ENCODE measurements at places on chromosomes 3 and 15.

GRCh38 chr3:194320744-194321243 is 30.3 kb downstream of the CPN2 start:
- DNase-seq: no peak

DNA sequence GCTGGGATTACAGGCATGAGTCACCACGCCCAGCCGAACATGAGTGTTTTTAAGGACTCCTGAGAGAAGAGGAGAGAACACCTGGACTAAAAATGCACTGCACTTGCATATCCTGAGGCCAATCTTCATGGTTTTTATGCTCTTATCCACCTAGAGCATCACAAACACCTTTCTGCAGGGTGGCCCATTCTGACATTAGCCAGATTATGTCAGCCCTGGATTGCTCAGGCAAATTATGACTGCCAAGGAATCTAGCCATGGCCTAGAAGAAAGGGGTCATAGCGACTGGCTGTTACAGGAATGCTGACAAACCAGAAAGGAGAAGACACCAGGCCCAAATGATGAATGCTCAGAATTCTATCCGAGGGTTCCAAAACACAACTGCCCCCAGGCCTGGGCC is 40.9 kb upstream of the HERC1 start:
- no peak for DNase-seq

GRCh38 chr3:32186097-32186496 is 52.4 kb upstream of the CMTM8 start:
- no peak for DNase-seq

DNA sequence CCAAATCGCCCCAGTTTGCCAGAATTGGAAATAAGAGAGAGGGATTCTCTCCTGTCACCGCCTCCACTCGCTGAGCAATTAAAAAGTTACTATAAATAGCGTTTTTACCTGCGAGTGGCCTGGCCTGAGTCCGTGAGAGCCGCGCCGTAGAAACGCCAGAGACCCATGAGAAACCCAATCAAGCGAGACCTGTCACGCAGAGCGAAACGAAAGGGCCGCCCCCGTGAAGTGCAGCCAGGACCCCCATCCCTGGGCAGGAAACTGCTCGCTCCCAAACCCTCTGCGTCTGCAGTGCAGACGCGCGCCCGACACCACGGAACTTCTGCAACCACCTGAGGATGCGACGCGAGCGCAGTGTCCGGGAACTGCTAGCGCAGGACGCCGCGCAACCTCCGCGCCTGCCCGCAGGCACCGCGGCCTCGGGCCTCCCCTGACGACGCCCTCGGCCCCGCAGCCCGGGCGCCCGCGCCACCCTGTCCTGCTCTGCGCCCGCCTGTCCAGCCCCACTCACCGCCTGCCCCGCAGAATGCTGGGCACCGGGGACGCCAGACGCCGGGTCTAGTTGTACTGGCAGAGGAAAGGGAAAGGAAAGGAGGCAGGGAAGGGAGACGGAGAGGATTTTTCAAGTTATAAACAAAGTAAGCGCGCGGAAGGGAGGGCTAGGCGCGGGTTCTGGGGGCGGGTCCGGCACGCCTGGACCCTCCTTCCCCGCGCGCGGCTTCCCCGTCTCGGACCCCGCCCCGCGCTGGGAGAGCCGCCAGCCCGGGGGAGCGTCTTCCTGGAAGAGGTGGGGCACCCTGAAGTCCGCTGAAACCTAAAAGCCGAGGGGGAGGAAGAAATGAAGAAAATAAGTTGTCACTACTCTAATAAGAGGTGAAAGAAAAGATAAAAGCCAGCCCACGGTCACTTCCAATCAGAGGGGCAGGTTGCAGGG is at the start of gene PLSCR4:
Gene PLSCR4, minus strand, starts transcription at position 657 of the 934 bp plus-strand sequence. CDS start 29,034 bp downstream, outside the sequence.
- peak; percentile 62 for DNase-seq

GRCh38 chr3:98574132-98574531 is 19.3 kb downstream of the CPOX start:
- no peak for DNase-seq

DNA sequence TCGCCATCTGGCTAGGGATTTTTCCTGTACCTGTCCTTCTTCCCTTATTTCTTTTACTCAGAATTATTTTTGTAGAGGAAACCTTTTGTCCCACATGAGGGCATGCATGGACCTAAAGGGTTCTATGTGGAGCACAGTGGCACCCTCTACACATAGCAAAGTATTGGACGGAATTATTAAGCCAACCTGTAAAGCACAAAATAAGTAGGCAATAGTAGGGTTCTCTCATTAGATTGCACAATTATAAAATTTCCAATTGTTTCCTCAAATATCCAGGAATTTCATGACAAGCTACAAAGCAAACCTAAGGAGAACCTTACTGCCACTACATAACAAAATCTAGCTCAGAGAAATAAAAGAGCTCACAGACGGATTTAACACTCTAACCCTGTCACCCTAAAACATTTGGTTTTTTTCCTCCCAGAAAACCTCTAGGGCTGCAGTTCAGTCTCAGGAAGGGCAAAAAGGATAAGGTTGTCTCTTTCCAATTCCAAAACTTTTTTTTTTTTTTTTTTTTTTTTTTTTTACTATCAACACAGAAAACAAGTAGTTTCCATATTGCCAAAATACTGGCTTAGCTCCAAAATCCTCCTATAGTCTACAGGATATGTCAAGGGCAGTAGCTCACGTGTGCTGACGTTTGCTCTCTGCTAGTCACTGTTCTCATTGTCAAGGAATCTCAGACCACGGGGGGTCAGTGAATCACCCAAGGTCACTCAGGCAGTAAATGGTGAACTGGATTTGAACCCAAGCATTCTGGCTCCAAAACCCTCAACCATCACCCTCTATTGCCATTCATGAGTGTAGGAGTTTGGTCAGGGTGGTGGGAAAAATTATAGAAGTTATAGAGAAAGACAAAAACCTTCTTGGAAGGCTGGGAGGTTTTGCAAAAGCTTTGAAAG is 52.3 kb downstream of the NCEH1 start:
- no peak for DNase-seq

DNA sequence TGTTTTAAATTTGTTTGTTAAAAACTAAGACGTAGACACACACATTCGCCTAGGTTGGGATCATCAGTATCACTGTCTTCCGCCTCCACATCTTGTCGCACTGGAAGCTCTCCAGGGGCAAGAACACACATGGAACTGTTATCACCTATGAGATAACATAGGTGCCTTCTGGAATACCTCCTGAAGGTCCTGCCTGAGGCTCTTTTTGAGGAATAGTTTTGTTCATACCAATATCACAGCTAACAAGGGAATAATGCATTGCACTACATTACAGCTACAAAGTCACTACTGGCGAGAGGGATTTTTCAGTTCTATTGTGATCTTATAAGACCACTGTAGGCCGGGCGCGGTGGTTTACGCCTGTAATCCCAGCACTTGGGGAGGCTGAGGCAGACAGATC is 29.9 kb downstream of the ZWILCH start:
- DNase-seq: no peak

GRCh38 chr3:42507761-42508335 is 5.4 kb downstream of the VIPR1 start:
- no peak for DNase-seq

DNA sequence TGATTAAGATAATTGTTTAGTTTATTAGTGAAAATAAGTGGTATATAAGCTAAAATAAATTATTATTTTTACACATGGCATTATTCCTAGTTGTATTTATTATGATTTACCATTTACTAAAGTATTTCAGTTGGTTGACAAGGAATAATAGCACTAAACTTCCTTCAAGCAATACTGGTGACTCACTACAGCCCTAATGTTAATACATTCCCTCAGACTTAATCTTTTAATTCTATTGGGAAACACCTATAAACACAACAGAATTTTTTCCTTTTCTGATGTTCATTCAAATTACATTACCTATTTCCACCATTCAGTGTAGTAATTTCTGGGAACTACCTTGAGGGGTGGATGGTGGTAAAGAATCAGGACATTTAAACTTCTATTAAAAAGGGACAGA is 264.0 kb downstream of the TIGIT start:
- no peak for DNase-seq

DNA sequence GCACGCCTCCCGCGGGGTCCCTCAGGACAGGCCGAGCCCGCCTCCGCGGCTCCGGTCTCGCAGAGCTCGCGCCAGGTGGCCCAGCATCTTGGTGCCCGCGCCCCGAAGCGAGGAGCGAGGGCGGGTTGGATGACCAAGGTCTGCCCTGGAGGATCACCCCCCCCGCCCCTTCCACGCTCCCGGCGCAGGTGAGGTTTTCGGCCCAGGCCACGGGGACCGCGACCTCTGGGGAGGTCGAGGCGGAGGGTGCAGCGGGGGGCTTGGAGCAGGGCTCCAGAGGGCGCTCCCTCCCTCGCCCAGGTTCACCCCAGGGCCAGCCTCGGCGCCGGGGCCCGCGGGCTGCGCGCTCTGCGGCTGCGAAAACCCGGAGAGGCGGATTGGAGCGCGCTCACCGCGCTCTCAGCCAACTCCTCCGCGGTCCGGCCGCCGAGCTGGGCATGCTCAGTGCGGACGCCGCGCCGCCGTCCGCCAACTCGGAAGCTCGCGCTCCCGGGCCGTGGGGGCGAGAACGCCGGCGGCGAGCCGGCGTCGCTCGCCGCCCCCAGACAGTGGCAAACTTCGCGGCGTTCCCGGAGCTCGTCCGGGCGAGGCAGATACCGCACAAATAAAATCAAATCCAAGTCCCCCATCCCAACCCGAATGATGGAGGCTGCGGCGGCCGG is at the start of gene MED12L:
Gene MED12L, plus strand, starts transcription at position 438 of the 662 bp plus-strand sequence. CDS start 1,263 bp downstream, outside the sequence.
- peak; percentile 45 for DNase-seq

- no peak for DNase-seq
Observed at GRCh38 chr15:77417602-77418001, 2.3 kb downstream of the PEAK1 start.

DNA sequence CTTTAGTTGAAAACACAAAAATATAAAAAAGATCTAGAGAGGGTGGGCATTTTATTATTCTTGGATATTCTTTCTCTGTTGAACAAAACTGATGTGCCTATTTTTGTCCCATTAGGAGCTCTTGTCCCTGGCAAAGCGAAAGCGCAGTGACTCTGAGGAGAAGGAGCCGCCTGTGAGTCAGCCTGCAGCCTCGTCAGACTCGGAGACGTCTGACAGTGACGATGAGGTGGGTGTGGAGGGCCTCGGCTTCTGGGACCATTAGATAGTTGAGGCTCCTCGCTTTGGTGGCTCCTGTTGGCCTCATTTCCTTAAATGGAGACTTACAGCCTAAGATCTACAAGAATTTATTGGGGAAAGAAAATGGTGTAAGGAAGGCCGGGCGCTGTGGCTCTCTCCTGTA is 21.3 kb downstream of the RTF1 start:
- DNase-seq: no peak

DNA sequence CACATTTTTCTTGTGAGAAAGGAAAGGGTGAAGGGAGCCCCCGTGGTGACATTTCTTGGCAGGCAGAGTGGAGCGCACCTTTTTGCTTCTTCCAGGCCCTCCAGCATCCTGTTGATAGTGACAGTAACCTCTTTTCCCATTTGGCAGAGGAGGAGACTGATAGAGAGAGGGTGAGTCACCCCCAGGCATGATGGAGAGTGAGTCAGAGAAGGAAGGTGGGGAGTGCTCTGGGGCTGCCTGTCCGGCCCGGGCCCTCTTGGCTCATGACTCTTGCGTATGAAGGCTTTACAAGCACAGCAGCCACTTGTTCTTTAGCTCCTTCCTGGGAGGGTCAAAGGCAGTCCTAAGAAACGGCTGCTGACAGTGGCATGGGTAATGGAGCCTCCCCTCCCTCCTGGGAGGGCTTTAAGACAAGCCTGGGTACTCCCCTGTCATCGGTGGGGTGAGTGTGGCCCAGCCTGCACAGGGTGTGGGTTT is 16.0 kb downstream of the ANKRD63 start:
- no peak for DNase-seq

- no peak for DNase-seq
Observed at GRCh38 chr3:43894176-43895049, 203.7 kb downstream of the ABHD5 start.

GRCh38 chr3:195863121-195864061 is 45.0 kb downstream of the TNK2 start:
- DNase-seq: no peak

- DNase-seq: no peak
Observed at GRCh38 chr3:133040696-133041523, 2.7 kb downstream of the TMEM108 start.

DNA sequence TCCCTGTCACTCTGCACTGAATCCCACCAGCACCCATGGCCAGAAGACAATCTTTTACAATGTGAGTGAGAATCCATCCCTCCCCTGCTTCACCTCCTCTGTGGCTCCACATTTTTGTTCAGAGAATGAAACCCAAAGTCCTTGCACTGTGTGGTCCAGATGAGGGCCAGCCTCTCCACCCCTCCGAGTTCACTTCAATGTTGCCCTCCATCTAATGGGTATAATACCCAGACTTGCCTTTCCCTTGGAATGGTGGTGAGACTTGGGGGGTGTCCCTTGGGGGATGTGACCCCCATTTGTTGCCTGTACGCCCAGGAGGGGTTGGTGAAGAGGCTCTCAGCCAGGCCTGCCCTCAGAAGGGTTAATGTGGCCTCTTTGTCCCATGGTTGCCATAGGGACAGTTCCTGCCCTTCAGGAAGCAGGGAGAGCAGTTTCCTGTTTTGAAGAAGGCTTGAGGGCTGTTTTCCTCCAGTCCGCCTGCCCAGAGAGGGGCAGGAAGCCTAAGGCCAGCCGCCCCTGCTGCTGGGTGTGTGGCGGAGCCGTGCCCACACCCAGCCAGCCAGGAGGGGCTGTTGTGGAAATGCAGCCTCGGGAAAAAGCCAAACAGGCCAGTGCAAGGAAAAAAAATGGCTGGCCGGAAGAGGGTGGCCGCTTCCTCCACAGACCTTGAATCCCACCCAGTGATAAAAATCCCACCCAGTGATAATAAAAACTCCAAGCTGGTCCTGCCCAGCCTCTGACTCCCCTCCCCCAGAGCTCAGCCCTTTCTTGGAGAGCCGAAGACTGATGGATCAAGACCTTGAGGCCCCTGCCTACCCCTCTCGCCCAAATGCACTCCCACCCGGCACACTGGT is 14.6 kb upstream of the FGD5 start:
- DNase-seq: no peak

GRCh38 chr3:18562364-18563154 is 137.4 kb upstream of the SATB1 start:
- no peak for DNase-seq

DNA sequence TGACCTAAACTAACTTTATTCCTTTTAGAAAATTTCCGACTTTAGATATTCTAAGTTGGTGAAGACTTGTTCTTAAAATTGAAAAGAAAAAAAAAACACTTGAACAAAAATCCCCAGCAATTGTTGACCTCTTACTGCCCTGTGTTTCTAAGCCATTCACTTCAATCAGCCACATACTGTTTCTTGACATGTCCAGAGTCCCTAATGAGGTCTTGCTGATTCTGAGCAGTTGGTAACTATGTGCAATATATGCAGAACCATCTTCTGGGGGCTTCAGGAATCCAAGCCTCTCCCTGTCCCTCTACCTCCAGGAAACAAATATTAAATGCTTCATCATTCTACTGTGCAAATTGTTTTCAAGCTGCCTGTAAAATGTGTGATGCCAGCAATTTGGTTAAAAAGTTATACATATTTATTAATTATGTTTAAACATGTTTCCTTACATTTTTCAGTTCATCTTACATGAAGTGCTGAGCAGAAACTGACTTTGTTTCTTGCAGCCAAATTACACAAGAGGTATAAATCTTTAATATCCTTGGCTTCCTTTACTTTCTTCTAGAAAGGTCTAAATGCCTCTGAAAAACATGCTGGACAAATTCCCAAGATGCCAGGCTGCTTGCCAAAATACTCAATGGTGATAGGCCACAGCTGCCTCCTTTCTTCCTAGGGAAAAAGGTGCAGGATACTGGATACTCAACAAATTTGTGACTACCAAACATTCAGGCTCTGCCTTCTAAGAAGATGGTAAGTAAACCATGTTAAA is 19.8 kb upstream of the GYG1 start:
- DNase-seq: no peak

GRCh38 chr3:196792771-196793170 is 53.1 kb downstream of the PAK2 start:
- no peak for DNase-seq

- DNase-seq: no peak
Observed at GRCh38 chr3:119219069-119219468, 21.6 kb downstream of the B4GALT4 start.

Measured in KG1 (cell line).